Naive thymus-derived CD8-positive, alpha-beta T cell (primary cell): ENCODE measurements at places on chromosomes 1 and 21.
A peak's percentile ranks its signal among the peaks of the same experiment; 100 is the strongest.

DNA sequence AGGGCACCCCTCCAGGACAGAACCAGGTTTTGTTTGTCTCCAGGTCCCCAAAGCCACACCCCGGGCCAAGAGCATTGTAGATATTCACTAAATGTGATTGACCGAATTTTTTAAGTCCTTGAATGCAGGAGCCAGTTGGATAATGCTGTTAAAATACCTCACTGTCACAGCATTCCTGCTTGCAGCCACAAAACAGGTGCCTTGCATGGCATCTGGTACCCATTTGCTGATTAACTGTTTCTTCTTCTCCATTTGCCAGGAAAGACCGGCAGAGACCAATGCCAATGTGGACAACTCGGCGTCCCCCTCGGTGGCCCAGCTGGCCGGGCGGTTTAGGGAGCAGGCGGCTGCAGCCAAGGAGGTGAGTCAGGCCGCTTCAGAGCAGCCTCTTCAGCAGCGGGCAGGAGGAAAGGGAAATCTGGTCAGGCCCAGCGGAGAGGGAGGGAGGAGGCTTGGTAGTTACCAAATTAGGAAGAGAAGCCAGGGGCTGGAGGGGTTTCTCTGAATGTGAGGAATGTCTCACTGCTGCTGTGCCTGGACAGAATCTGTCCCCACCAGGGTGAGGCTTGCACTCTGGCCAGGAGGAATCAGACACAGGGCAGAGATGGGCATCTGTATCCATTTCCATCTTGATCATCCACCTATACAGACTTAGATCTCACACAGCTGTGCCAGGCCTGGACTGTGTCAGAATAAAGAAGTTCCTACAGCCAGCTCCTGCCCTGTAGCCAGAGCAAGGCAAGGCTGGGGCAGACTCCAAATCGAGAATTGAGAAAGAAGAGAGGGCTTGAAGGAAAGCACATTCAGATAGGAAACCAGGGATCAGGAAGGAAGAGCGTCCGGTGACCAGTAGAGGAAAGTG, 37.9 kb upstream of the MPZL1 start:
- DNase-seq, result no peak

DNA sequence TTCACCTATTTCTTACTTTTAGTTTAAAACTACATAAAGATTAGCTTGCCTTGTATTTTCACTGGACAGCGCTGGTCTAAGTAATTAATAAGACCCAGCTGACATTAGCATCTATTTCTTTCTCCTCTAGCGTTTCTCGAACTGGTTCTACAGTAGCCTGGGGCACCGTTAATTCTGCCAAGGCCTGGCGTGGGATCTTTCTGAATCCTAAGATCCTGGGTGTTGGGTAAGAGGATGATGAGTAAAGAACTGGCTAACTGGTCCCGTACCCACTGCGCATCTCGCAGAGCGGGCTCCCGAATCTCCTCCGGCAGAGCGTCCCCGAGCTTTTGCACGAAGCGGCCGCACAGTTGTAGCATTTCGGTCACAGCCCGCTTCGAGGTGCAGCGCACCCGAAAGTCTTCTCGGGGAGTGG, 309 bp downstream of the NSL1 start:
- DNase-seq, result no peak

GRCh38 chr1:47871799-47872353, 125.3 kb downstream of the TRABD2B start:
- no peak for DNase-seq

- peak; percentile 68 for DNase-seq
Measured at GRCh38 chr1:66350001-66350547, 183.9 kb upstream of the SGIP1 start.

GRCh38 chr1:85148524-85149250, 52.1 kb downstream of the SYDE2 start:
- no peak for DNase-seq

GRCh38 chr21:44286086-44286715, 525 bp downstream of the AIRE start:
- DNase-seq, result no peak

- no peak for DNase-seq
Measured at GRCh38 chr1:6820899-6821298, 35.6 kb downstream of the CAMTA1 start.

DNA sequence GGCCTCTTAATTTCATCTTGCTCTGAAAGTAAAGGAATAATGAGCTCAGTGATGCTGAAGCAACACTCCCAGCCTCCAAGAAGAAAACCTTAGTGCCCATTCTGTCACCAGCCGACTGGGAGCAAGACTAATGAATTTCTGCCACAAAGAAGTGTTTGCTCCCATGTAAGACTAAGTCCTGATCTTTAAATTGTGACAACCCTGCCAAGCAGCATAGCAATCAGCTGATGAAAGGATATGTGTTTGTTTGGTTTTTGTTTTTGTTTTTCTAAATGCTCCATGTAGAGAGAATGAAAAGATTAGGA, 113.7 kb upstream of the PALMD start:
- DNase-seq, result no peak

- DNase-seq, result no peak
Measured at GRCh38 chr1:76871355-76871974, 4.2 kb downstream of the ST6GALNAC5 start.

GRCh38 chr1:96927125-96927524, 205.5 kb downstream of the PTBP2 start:
- no peak for DNase-seq

DNA sequence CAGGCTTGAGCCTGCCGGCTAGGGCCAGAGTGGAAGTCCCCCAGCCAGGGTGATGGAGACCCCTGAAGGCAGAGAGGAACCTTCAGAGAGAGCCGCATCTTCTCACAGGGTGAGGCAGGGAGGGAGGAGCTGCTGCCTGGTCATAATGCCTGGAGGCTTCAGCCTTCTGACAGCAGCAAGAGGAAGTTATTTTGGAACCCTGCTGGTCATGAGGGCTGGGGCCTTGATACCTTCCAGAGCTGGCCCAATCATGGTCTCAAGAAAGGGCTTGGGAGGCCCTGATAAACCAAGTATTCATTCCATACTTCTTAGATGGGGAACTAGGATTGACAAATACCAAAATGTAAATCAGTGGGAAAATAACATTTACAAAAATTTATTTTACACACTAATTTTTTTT, 26.6 kb upstream of the MPZL1 start:
- DNase-seq, result no peak

- no peak for DNase-seq
Measured at GRCh38 chr1:102970496-102971078, 137.7 kb downstream of the COL11A1 start.

- DNase-seq, result no peak
Measured at GRCh38 chr21:38861989-38862683, 56.4 kb downstream of the ETS2 start.

- no peak for DNase-seq
Measured at GRCh38 chr1:23023174-23023845, 4.0 kb downstream of the KDM1A start.

GRCh38 chr1:84298684-84299535, 2.6 kb upstream of the SAMD13 start:
- peak; percentile 45 for DNase-seq

- no peak for DNase-seq
Measured at GRCh38 chr1:235933017-235933765, 66.5 kb upstream of the LYST start.

DNA sequence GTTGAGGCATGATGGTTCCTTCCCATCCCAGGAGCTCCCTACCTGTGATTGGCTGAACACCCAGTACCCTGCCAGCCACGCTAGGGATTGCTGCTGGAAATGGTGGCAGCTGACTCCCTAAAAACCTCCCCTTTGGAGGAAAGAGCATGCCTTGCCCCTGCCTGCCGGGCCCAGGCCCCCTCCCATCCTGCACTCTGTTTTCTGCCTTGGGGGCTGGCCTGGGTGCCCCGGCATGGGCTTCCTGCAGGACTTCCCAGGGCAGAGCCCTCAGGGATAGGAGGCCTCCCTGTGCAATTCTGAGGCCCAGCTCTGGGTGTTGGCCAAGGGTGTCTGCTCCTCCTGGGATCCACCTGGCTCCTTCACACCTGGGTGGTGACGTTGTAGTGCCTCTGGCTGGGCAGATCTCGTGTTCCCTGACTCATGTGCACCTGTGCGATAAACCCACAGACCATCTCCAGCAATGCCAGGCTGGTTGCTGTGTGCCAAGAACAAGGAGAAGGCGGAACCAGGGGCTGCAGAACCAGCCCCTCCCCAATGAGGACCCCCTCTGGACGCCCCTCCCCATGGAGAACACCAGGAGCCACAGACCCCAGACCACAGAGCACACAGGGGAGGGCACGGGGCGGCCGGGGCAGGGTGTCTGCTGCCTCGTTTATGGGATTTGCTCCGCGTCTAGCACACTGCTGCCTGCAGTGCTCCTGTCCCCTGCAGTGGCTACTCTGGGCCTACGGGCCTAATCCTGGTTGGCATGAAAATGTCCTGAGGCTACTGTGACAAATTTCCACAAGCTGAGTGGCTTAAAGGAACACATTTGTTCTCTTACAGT, 13.6 kb downstream of the CSTB start:
- no peak for DNase-seq

DNA sequence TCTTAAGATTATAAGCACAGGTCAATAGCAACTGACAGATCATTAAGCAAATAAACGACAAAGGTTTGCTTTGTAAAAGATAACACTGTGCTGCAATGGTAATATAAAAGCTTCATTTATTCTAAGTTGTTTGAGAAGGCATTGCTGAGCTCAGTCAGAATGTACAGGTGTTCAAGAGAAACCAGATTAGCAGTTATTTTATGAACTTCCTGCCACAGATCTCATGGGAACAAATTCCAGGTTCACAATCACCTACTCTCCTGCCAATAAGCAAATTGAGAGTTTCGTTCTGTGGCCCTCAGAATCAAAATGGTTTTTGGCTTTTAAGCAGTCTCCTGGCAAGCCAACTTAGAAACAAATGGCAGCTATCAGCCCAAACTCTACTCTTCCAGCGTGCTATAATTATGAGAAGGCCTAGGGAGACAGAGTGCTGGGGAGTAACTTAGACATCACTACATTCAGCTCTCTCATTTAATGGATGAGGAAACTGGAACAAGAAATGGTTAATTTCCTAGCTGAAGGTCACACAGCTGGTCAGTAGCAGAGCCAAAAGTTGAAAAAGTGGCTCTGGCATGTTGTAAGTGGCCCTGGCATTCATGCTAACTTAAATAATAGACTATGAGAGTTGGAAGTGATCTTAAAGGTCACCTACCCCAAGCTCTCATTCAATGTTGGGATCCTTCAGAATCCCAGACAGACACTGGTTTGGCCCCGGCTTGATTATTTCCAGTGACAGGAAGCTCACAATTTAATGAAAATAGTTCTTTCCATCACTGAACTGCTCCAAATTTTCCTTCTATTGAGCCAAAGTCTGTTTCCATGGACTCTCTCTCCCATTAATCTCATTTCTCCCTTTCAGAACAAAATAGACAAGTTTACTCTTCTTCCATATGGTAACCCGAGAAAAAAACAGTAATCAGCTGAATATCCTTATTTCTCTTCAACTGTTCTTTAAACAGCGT, 82.6 kb upstream of the EDEM3 start:
- no peak for DNase-seq

DNA sequence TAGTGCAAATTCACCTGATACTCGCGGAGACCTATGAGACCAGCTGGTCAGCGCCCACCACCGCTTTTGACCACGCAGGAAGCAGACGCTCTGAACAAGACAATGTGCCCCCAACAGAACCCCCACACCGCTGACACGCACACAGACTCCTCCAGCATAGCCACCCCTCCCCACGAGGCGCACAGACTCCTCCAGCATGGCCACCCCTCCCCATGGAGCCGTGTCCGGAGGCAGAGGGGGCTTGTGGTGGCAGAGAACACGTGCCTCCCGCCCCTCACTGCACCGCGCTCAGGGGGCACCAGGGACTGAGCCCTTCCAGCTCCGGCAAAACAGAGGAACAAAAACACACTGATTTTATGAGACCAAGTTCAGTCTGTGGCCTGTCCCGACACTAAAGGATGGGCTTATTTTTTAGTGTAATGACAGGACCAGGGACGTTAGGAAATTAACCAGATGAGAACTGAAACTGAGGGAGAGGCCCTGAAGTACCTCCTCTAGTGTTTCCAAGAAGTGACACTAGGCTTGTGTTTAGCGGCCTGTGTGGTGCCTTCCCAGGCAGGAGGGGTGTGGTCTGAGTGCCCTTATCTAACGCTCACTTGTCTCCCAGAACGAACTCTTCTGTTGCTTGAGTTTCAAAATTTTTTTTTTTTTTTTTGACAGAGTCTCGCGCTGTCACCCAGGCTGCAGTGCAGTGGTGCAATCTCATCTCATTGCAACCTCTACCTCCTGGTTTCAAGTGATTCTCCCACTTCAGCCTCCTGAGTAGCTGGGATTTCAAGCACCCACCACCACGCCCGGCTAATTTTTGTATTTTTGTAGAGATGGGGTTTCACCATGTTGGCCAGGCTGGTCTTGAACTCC, 10.0 kb upstream of the AGPAT3 start:
- no peak for DNase-seq

DNA sequence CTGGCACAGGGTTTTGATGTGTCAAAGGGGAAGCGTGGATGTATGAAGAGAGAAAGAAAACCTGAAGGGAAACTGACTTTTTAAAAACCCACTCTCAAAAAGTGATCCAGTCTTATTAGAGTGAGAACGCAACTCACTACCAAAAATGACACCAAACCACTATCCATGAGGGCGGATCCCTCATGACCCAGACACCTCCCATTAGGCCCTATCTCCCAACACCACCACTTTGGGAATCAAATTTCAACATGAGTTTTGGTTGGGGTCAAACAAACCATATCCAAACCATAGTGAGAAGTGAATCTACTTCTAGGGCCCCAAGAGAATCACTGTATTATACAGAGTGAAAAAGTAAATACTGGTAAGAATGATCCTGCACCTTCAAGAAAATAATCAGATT, 53.5 kb downstream of the FNBP1L start:
- no peak for DNase-seq

DNA sequence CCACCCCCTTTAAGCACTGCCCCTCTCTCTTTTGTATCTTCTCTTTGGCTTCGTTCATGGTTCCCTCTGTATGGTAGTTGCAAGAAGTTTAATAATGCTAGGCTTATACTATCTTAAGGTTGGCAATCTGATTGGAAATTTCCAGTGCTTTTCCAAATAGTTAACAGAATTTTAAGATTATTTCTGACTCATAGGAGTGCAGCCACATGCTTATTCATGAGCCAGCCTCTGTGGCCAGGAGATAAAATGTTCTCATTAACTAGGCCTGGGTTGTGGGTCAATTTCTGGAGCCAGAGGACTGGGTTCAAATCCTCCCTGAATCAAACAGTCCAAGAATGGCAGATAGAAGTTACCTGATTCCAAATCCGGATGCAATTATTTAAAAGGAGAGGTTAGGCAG, 103.1 kb downstream of the ATP6V1G3 start:
- DNase-seq, result no peak

DNA sequence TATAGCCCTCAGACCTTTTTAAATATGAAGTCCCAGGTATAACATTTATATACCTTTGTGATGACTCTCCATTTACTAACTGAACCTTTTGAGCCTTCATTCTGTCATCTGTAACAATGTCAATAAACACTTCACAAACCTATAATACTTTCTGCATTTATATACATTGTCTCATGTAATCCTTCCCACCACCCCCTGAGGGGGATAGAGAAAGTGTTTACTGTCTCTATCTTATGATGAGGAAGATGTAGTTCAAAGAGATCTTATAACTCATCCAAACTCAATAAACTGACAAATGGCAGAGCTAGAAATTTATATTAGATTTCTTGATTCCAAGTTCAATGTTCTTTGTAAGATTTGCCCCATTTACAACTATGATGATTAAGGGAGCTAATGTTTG, 48.3 kb upstream of the CR2 start:
- no peak for DNase-seq

GRCh38 chr1:2194319-2194897, at the start of gene FAAP20:
TSS of gene FAAP20 (minus strand) at chr1:2194772. CDS start at chr1:2194749, 23 bp downstream.
- peak; percentile 68 for DNase-seq

GRCh38 chr1:247077876-247078257, 744 bp downstream of the ZNF670 start:
- no peak for DNase-seq

GRCh38 chr1:234149217-234149616, 224.0 kb upstream of the COA6 start:
- no peak for DNase-seq
